Heart right ventricle (tissue), 16 donors: ENCODE measurements at places on chromosomes 1 and 21. TPM values are rescaled to one million over a fixed set of nuclear protein-coding genes. Genes with fewer than 3 reads are reported as not detected.

DNA sequence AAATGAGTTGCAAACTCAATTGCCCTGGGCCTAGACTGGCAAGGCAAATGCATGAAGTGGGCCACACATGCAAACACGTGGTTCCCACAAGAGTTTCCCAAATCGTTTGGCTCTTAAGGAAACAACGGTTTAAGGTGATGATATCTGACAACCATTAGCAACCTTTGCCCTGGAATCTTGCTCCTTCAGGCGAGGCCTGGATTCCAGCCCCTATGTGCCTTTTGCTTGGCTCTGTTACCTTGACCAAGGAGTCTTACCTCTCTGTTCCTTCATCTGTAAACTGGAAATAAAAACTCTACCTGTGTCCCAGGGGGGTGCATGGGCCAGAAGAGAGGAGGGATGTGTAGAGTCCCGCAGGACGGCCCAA is 72.1 kb upstream of the CASZ1 start:
- DNase-seq: no peak

The SYT14 gene
- not detected for total RNA-seq

GRCh38 chr1:18284805-18285537 is 177.4 kb downstream of the IGSF21 start:
- DNase-seq: no peak

DNA sequence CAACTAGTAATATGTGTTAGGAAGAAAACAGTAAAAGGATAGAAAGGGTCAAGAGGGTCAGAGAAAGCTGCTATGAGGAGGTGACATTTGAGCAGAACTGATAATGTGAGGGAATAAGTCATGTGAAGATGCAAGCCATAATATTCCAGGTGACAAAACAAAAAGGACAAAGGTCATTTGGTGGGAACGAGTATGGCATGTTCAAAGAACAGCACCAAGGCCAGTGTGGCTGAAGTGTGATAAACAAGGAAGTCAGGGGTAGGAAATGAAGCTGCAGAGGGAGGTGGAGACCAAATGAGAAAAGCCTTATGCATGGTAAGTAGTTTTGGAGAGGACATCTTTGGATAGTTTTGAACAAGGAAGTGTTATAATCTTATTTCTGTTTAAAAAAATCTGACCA is 46.7 kb downstream of the LPGAT1 start:
- DNase-seq: no peak
